Stimulated activated CD8-positive, alpha-beta memory T cell treated with anti-CD3 and anti-CD28 coated beads, Interleukin-12 subunit alpha, Interleukin-12 subunit beta, amount 100 ng/mL, for 1 hour (primary cell): ENCODE measurements at places on chromosomes 5 and 9.

GRCh38 chr5:94499806-94500205 lies 118.6 kb downstream of the KIAA0825 start:
- DNase-seq, result no peak

DNA sequence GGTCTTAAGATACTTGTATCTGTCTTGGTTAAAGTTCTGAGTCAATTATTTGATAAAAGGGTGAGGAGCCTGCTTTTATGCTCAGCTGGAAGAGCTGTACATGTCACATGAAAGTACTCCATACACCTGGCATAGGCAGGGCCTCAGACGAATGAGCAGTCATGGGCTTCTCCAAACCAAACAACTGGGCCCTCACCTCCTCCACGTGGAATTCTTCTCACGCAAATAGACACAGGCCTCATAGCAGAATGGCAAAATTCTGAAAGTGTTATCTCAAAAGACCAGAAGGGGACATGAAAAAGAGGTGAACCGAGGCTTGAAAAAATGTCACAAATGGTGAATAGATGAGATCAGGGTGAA lies 48.6 kb downstream of the FAM240B start:
- no peak for DNase-seq

DNA sequence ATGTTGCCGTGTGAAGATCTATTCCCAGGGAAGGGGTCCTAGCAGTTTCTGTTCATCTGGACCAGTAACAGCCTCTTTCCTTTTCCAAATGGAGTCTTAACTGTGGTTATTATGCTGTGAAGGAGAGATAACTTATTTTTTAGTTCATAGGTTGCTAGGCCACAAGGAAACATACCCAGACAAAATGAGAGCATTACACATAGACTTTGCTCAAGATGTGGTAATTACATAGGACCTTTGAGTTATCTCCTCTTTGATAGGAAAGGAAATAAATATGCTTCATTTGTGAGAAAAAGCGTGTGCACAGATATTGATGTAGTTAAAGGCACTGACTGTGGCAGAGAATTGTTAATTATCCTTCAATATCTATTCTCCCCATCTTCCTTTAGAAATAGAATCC lies 52.5 kb upstream of the SNX2 start:
- no peak for DNase-seq

DNA sequence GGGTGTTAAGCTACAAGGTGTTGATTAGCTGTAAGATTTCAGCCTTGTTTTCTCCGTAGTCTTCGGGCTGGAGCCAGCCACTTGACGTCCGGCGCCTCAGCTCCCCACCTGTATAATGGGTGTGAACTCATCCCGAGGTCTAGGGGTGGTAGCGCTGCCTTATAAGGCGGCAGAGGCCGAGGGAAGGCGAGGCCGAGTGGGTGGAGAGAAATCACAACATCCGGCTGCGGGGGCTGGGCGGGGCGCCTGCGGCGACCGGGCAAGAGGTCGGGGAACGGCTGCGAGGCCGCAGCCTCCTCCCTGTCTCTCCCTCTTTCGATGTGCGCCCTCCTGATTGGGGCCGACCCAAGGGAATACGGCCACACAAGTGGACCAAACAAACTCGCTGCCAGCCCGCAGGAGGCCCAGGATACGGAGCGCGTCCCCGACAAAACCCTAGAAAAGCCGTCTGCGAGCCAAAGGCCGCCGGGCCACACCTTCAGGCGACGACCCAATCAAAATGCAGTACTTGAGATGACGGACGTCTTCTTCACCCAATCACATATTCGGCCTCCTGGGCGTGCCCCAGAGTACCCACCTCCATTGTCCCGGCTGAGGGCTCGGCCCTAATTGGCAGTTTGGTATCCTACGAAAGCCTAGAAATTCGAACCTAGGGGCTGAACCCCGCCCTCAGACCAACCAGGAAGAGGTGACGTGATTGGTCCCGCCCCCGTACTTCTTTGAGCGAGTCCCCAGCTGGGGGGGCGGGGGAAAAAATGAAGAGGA lies 493 bp upstream of the GRK6 start:
- peak; percentile 100 for DNase-seq

DNA sequence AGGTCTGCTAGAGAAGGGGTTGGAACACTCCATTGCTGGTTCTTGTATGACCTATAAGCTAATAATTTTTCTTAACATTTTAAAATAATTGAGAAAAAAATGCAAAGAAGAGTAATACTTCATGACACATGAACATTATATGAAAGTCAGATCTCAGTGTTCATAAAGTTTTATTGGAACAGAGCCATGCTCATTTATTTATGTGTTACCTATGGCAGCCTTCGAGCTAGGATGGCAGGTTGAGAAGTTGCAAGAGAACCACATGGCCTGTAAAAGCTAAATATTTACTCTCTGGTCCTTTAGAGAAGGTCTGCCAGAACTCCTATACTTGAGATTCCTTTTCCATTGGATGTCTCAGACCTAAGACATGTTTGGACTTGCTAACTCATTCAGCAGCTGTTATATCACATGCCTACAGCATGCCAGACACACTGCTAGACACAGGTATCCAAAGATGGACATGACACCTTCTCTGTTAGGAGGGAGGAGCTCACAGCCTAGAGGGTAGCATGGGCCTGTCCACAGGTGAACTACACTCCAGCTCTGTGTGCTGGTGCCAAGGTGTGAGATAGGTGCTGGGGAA lies 304.3 kb downstream of the ARHGAP26 start:
- no peak for DNase-seq

- no peak for DNase-seq
These were observed 71.5 kb upstream of the ELL2 start for GRCh38 chr5:96033116-96033515.

GRCh38 chr9:122939601-122940000 lies 1.2 kb upstream of the RABGAP1 start:
- DNase-seq, result no peak

DNA sequence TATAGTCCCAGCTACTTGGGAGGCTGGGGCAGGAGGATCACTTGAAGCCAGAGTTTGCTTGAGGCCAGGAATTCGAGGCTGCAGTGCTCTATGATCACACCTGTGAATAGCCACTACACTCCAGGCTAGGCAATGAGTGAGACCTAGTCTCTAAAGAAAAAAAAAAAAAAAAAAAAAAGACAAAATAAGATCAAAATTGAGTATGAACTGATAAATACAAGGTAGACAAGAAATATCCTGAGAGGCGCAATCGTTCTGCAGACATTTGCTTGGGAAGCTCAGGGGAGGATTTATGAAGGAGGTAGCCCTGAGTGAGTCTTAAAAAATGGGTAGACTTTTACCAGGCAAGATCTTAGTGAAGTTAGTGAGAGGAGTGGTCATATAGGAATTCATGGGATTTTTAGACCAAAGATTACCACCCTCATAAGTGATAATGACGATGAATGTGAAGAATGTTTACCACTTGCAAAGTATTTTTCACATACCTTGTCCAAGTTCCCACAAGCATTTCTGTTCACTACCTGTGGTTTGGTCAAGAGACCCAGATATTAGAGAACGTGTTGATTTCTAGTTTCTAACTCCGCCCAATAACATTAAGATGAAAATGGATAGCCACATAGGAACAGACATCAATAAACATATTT lies 4.4 kb downstream of the PDCD1LG2 start:
- no peak for DNase-seq

GRCh38 chr5:1479066-1479465 lies 33.8 kb upstream of the SLC6A3 start:
- DNase-seq, result no peak

DNA sequence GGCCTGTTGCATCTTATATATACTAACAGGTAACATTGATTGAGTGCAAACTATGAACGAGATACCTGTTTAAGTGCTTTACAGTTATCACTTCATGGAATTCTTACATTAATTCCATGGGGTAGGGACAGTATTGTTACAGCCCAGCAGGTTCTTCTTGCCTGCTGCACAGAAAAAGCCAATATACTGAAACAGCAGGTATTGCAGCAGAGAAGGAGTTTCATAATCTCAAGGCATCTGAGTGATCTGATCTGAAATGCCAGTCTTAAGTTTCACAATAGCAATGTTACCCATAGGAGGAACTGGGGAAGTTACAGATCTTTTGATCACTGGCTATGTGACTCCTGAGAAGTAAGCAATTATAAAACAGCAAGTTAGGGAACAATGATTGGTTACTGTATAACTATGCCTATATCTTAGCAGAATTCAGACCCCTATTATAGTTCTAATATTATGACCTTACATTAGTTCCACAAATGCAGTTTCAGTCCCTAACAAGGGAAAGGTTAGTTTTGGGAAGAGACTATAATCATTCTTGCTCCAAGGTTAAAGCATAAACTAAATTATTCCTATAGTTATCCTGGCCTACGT lies 126.5 kb upstream of the BNC2 start:
- no peak for DNase-seq

DNA sequence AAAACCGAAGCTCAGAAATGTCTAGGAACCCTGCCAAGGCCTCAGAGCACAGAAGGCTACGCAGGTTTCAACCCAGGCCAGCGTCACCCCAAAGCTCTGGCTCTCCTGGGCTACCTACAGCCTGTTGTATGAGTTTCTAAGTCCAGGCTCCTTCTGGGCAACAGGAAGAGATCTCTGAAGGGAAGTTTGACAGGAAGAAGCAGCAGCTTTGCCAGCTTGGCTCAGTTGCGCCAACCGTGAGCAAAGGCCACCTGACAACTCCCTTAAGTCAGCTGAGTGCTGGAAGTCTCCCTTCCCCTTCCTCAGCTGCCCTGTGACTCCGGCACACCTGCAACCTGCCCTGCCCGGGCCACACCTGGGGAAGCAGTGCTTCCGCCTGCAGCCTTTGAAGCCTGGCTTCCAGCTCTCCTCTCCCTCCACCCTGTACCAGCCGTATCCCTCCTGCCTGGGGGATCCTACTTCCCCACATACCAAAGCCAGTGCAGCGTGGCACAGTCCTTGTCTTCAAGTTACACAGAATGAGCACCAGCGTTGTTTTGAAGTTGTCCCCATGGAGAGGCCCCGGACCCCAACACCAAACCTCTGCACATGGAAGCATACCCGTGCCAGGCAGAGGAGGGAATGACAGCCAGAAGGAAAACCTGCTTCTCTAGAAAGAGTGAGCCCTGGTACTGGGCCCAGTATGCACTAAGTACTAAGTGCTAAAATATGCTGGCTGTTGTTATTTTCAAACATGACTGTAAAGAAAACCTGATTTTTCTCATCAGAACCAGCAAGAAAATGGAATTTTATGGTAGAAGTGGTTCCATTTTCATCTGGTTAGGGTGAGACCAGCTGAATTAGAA lies 36.5 kb downstream of the SHB start:
- DNase-seq, result no peak

GRCh38 chr5:68021227-68021626 lies 194.3 kb upstream of the PIK3R1 start:
- DNase-seq, result no peak

- no peak for DNase-seq
These were observed 2.5 kb downstream of the FEM1C start for GRCh38 chr5:115542086-115542485.

DNA sequence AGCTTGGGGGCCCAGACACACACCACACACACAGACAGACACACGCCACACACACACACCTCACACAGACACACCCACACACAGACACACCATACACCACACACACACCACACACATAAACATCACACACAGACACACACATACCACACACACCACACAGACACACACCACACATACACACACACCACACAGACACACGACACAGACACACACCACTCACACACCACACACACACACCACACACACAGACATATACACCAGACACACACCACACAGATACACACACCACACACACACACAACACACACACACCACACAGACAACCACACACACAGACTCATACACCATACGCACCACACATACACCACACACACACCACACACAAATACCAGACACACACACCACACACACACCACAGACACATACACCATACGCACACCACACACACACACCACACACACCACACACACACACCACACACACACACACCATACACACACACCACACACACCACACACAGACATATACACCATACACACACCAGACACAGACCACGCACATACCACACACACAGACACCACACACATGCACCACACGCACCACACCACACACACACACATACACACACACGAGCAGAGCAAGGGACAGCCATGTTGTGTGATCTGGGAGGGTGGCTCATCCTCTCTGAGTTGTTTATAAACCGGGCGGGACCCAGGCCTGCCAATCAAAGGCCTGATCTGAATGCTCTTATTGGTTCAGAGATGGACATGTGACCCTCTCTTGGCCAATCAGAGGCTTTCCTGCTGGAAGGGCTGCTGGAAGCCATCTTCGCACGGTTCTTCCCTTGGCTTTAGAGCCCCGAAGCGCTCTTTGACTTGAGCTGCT lies 148.3 kb downstream of the GAPVD1 start:
- DNase-seq, result no peak

DNA sequence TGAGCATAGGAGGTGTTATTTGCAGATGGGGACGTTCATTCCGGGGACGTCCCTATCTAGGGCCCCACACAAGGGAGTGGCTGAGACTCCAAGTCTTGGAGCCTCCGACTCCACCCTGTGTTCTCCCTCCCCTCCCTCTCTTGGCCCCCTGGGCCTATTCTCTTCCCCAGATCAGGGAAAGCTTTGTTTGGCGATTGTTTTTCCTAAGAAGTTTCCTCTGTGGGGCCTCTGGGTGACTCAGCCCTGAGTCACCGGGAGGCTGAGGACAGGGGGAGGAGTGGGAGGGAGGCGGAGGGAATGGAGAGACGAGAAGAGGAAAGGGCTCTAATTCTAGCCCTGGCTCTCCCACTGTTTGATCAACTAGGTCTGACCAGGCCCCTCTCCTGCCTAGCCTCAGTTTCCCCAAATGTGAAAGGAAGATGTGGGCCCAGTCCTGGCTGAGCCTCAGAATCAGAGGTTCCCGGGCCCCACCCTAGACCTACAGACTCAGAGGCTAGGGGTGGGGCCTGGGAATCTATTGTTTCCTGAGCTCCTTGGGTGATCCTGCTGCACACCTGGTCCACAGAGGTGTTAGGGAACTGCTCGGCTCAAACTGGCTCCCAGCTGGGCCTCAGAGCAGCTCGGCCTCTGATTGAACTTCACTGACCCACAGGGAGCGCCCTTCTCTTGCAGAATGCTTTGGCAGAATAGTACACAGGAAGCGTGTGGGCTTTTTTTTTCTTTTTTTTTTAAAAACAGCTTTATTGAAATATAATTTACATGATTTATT lies 19.2 kb downstream of the GSN start:
- DNase-seq, result no peak

- DNase-seq, result no peak
These were observed 38.2 kb downstream of the COL5A1 start for GRCh38 chr9:134679616-134680392.

- DNase-seq, result no peak
These were observed 179.0 kb upstream of the CD180 start for GRCh38 chr5:67375606-67376005.

DNA sequence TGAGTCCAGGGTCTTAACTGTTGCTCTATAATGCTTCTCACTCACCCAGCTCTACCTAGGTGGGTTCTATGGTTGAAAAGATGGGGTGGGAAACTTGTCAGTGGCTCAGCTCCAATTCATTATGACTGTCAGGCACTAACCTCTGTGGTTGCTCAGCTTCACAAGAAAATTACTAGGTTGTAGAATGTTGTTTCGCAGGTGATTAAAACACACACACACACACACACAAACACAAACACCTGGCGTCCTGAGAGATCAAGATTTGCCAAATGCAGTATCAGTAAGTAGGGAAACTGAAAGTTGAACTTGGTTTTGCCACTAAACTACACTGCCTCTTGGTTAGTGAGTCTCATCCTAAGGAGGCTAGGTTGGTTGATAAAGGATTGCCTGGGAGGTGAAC lies 2.8 kb downstream of the MCCC2 start:
- DNase-seq, result no peak
